Suppressor macrophage treated with lipopolysaccharide for 1 hour (primary cell): ENCODE measurements at places on chromosomes 3 and 15.
A peak's percentile ranks its signal among the peaks of the same experiment; 100 is the strongest.

DNA sequence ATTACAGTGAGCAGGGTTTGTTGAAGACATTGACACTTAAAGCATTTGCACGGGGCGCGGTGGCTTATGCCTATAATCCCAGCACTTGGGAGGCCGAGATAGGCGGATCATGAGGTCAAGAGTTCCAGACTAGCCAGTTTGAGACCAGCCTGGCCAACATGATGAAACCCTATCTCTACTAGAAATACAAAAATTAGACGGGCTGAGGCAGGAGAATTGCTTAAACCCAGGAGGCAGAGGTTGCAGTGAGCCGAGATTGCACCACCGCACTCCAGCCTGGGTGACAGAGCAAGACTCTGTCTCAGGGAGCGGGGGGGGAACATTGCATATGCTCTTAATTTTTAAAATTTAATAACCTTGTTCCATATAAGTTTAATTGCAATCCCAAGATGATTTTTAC lies 11.9 kb downstream of the STT3B start:
- DNase-seq: peak; percentile 43

- DNase-seq: no peak
These were observed 75.3 kb downstream of the CYP19A1 start for GRCh38 chr15:51263116-51263515.

GRCh38 chr15:32942401-32942841 lies 224.6 kb downstream of the GREM1 start:
- no peak for DNase-seq

GRCh38 chr3:4730719-4731118 lies 237.6 kb downstream of the ITPR1 start:
- DNase-seq: no peak

GRCh38 chr15:22903427-22903826 lies 65.0 kb downstream of the NIPA2 start:
- no peak for DNase-seq

- DNase-seq: no peak
These were observed 80.7 kb downstream of the ABI3BP start for GRCh38 chr3:100912571-100912970.

- no peak for DNase-seq
These were observed 188.2 kb downstream of the MEGF11 start for GRCh38 chr15:66065325-66065724.

- peak; percentile 46 for DNase-seq
These were observed 1.5 kb downstream of the TPRA1 start for GRCh38 chr3:127588806-127589577.

DNA sequence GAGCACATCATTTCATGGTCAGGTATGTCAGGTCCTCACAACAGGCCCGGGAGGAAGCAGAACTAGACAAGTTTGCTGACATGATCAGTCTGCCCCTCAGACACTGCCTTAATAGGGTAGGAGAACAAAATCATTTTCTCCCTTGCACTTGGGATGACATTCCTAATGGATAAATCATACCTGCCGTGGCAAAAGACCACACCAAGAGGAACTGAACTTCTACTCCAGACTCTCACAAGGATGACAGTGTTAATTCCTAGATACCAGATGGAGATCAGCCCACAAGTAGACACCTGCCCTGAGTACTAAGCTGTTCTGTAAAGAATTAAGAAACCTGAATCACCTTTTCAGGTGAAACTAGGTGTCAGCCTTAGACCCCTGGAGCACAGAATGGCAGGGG lies 19.5 kb downstream of the SIAH2 start:
- no peak for DNase-seq

GRCh38 chr15:92878593-92879053 lies 21.5 kb upstream of the CHD2 start:
- no peak for DNase-seq
